ENCODE measurements at places on chromosomes 11 and 22.

- peak; percentile 47 for DNase-seq
Observed at GRCh38 chr11:117145393-117145761, 1.3 kb downstream of the PAFAH1B2 start.

GRCh38 chr22:42642806-42643633 is 2.6 kb upstream of the ATP5MGL start:
- no peak for DNase-seq

- no peak for DNase-seq
Observed at GRCh38 chr11:97990162-97990920, 1030.4 kb upstream of the CNTN5 start.

- DNase-seq, result no peak
Observed at GRCh38 chr11:118281284-118281683, 17.2 kb upstream of the MPZL2 start.

DNA sequence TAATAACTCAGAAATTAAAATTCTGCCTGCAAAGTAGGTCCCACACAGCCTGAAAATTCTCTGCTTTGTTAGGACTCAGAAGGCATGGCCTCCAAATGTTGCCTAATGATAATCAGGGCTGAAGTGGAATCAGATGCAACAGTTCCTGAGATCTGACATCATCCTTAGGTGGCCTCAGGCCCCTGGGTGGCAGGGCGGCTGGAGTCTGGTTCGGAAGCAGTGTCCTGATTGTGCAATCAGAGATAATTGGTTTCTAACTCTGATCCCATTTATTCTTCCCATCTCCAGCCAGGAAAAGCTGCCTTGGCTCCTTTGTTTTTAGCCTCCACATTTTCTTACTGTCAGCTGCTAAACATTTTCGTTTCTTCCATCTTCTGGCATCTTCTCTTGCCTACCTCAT is 399.3 kb downstream of the OPCML start:
- DNase-seq, result no peak

DNA sequence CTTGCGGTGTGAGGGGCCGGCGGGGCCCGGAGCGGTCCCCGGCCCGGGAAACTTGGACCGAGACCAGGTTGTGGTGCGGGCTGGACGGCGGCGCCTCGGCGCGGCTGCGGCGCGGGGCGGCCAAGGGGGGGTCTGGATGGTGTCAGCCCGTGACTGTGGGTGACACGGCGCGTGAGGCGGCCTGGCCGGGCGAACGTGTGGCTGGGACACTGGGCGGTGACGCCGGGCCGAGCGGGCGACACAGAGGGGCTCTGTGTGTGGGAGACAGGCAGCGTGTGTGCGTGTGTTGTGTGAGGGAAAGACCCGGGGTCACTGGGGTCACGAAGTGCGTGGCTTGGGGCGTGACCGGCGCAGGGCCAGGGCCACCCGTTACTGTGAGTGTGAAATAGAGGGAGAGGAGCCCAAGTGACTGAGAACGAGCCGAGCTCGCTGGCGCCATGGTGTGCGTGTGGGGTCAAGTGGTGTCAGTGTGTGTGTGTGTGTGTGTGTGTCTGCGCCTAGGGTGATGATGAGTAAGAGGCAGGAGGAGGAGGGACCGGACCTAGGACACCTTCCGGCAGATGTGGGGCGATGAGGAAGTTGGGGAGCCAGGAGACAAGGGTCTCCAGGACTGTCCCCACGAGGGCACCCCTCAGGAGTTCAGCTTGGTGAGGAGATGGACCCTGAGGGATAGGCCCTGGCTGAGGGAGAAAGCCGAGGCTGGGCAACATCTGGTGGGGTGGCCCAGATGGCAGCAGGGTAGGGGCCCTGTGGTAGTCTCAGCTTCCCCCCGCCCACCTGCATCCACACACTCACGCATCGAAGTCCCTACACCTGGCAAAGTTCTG is 817 bp downstream of the RELT start:
- DNase-seq, result peak; percentile 72

- no peak for DNase-seq
Observed at GRCh38 chr22:50694099-50694605, 21.5 kb downstream of the SHANK3 start.

- DNase-seq, result no peak
Observed at GRCh38 chr11:19923626-19924025, 211.0 kb downstream of the NAV2 start.

GRCh38 chr11:17560281-17561110 is 13.4 kb downstream of the OTOG start:
- DNase-seq, result no peak

GRCh38 chr11:46381048-46381818 is at the start of gene MDK:
TSS of gene MDK (plus strand) at chr11:46381669. CDS start at chr11:46382058, 389 bp downstream.
- DNase-seq, result peak; percentile 49

DNA sequence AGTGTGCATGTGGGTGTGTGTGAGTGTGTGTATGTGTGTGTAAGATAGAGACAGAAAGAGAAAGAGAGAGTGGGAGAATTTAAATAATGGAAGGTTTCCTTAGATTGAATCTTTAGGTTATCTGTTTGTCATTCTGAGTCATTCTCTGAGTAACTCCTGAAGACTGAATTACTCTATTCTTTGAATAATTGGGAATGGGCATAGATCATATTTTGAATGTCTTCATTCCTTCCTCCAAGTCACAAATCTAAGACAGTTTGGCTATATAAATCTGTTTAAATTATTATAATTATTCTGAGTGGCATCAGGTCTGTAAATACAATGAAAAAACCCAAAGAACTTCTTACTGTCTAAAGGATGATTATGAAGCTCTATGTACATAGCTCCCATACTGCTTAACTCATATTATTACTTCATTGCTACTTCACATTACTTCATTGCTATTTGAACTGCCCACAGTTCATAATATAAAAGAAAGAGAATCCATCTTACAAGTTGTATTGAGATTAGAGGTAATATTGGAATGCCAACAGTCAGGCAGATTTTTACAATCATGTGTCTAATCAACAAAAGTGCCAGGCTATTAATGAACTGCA is 346.6 kb upstream of the CCDC179 start:
- no peak for DNase-seq

GRCh38 chr11:59097113-59097708 is 9.8 kb upstream of the FAM111B start:
- peak; percentile 51 for DNase-seq

All from Daoy (cell line).